Glutamatergic neuron (in vitro differentiated cells): ENCODE measurements at places on chromosomes 4 and X. TPM values are rescaled to one million over a fixed set of nuclear protein-coding genes. Genes with fewer than 3 reads are reported as not detected.

GRCh38 chrX:132875650-132876522 lies 82.5 kb downstream of the HS6ST2 start:
- DNase-seq = no peak

GRCh38 chrX:23845351-23845817 lies 62.4 kb downstream of the APOO start:
- no peak for DNase-seq

Gene USP26
- not detected for total RNA-seq

Gene GPRIN3
- total RNA-seq = 94.3 TPM

Gene GPC4
- 32.8 TPM for total RNA-seq

Gene L1CAM
- 925 TPM for total RNA-seq

Gene CITED1
- 42.7 TPM for total RNA-seq

DNA sequence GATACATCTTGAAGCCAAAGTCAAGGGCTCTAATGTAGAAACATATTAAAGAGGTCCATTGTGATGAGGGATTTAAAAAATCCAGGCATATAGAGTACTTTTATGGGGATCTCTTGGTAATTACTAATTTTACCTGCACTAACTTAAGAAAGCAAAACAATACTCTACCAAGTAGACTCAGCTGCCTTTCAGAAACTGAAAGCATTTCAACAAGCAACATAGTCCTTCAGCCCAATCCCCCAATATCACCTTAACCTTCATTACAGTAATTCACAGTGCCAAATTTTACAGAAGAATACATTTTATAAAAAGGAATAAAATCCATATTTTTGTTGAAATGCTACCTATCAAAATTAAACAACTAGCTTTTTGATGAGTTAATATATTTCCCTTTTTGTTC lies 422.9 kb downstream of the DTHD1 start:
- no peak for DNase-seq

- DNase-seq = no peak
Measured at GRCh38 chr4:100681289-100681688, 163.5 kb upstream of the EMCN start.

- DNase-seq = no peak
Measured at GRCh38 chrX:97401586-97402136, 518.0 kb downstream of the RPA4 start.

DNA sequence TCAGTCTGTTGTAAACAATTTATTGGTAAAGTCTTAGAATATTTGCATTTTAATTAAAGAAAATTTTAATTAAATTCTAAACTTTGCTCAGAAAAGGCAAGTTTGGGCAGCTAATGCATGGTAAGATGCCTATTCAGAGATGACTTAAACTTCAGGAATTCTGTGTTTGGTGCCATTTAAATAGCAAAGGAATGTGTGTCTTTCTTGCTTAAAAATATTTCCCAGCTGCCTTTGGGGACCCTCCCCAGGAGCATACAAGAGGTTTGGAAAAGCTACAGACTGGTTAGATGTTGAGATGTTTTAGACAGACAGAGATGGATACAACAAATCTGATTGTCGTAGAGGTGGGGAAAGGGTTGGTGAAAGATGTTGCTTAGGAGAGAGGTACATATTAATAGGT lies 36.5 kb downstream of the AFF2 start:
- DNase-seq = no peak

- DNase-seq = no peak
Measured at GRCh38 chr4:15577508-15577907, 77.6 kb downstream of the FBXL5 start.

Gene GATB
- total RNA-seq = 24.5 TPM

Gene NMU
- 9.4 TPM for total RNA-seq

Gene IL2
- total RNA-seq = not detected

Gene PAGE5
- not detected for total RNA-seq

Gene CXorf49
- total RNA-seq = not detected

DNA sequence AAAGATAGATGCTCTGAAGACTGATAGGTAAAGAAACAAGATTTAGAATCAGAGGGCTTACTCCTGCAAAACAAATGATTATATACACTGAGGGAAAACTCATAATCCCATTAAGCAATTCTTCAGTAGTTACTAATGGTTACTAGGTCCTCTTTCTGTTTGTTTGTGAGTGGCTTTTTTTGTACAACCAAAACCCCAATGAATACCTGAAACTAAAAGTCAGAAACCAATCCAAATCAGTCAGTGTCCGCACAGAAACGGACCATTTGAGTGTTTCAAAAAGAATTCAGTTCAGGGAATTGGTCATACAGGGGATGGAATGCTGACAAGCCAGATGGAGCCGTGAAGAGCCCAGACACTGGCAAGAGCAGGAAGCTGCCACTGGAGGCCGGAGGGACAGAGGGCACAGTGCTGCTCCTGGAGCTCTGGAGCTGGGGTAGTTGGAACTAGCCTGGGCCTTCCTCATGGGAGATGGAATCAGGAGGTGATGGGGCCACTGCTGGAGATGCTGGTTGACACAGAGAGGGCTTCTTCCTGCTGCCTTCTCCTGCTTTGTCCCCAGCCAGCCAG lies 31.9 kb downstream of the SETD7 start:
- DNase-seq = no peak

- no peak for DNase-seq
Measured at GRCh38 chr4:139227729-139228404, 50.8 kb upstream of the ELF2 start.

- no peak for DNase-seq
Measured at GRCh38 chr4:184587701-184588100, 61.5 kb downstream of the CASP3 start.

Gene UGT8
- total RNA-seq = 0.98 TPM

Gene TMPRSS11B
- total RNA-seq = not detected

- DNase-seq = no peak
Measured at GRCh38 chr4:8102076-8102355, 56.6 kb downstream of the ABLIM2 start.

GRCh38 chrX:118225711-118226428 lies 109.3 kb upstream of the KLHL13 start:
- DNase-seq = no peak

GRCh38 chrX:115356369-115356768 lies 66.9 kb downstream of the LUZP4 start:
- no peak for DNase-seq
